ENCODE measurements at places on chromosomes 6 and 20. TPM values are rescaled to one million over a fixed set of nuclear protein-coding genes. Genes with fewer than 3 reads are reported as not detected.
A peak's percentile ranks its signal among the peaks of the same experiment; 100 is the strongest.

Gene CDKN1A
- 1.6 TPM for total RNA-seq

Gene ARHGAP40
- total RNA-seq, result not detected

Gene BEND3
- total RNA-seq, result 4.0 TPM

Gene SLA2
- 33.9 TPM for total RNA-seq

Gene LCA5
- 0.65 TPM for total RNA-seq

Gene TFAP2C
- not detected for total RNA-seq

Gene CCDC170
- total RNA-seq, result 0.56 TPM

Gene TEAD3
- total RNA-seq, result 0.24 TPM

DNA sequence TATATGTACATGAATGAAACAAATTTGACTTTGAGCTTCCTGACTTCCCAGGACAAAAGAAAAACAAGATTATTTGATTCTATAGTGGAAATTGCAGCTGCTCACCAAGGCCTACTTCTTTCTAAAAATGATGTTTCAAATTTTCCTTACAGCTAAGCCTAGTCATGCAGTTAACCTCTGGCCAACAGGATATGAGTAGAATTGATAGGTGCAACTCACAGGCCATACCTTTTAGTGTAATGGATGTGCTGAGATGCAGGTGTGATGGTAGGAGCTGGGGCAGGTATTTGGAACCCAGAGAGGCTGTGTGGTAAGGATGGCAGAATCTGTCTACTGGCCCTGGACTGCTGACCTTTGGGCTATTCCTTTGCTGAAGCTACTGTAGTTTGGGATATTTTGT, 230.9 kb upstream of the PREP start:
- H3K27ac ChIP-seq, result no peak overlapping the region
- no peaks in the 10 kb centered on the region for H3K36me3 ChIP-seq
- no peaks in the 10 kb centered on the region for H3K27me3 ChIP-seq
- no peak overlapping the region for H3K4me3 ChIP-seq
- H3K4me1 ChIP-seq, result no peaks in the 10 kb centered on the region
- no peak for DNase-seq

- H3K27ac ChIP-seq, result peak overlapping the region; percentile 87
- peak overlapping the region; percentile 75 for H3K4me3 ChIP-seq
- H3K4me1 ChIP-seq, result peaks cover 3% of the 10 kb centered on the region
These were observed 5.9 kb downstream of the TP53INP2 start for GRCh38 chr20:34709831-34710567.

DNA sequence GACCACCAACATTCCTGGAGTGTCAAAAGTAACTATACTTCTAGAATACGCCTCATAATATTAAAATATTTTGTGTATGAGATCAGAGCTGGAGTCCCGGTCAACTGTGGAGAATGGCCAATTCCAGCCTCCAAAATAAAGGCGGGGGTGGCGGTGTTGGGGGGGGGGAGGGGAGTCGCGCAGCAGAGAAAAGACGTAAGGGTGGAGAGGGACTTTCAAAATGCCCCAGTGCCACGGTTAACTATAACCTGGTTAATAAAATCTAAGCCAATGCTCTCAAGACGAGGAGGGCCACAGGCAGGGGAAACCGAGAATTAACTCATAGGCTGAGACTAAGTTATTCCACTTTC, 1.3 kb downstream of the NUP153 start:
- peak overlapping the region; percentile 100 for H3K27ac ChIP-seq
- no peaks in the 10 kb centered on the region for H3K27me3 ChIP-seq
- peak overlapping the region; percentile 94 for H3K4me3 ChIP-seq
- peaks cover 30% of the 10 kb centered on the region for H3K4me1 ChIP-seq
- H3K36me3 ChIP-seq, result peaks cover 7% of the 10 kb centered on the region

DNA sequence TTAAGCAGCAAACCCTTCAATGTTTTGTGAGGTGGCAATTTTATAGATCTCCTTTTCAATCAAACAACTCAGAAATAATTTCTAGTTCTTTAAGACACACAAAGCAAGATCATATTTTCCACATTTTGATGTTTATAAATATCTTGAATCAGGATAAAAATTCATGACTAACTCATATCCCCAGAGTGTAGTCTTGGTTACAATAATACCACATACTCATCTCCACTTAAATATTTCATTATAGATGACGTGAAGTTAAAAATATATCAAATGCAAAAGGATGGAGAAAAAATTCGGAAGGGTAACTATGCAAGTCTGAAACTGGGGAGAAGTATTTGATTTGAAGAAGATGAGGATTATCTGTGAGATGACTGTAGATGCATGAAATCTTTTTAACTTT, 59.8 kb upstream of the HIVEP1 start:
- no peak overlapping the region for H3K27ac ChIP-seq
- H3K27me3 ChIP-seq, result no peaks in the 10 kb centered on the region
- H3K4me3 ChIP-seq, result no peak overlapping the region
- no peak for DNase-seq

GRCh38 chr6:11366183-11366933, 133.9 kb upstream of the NEDD9 start:
- H3K4me3 ChIP-seq, result no peak overlapping the region
- H3K27ac ChIP-seq, result no peak overlapping the region
- peaks cover 10% of the 10 kb centered on the region for H3K36me3 ChIP-seq
- DNase-seq, result peak; percentile 46
- no peaks in the 10 kb centered on the region for H3K27me3 ChIP-seq
- H3K4me1 ChIP-seq, result no peaks in the 10 kb centered on the region

- no peaks in the 10 kb centered on the region for H3K36me3 ChIP-seq
- H3K27ac ChIP-seq, result no peak overlapping the region
- DNase-seq, result no peak
- H3K4me1 ChIP-seq, result no peaks in the 10 kb centered on the region
- H3K4me3 ChIP-seq, result no peak overlapping the region
- no peaks in the 10 kb centered on the region for H3K27me3 ChIP-seq
These were observed 10.2 kb downstream of the TRIM10 start for GRCh38 chr6:30150671-30151395.

GRCh38 chr6:139627091-139627490, 252.6 kb upstream of the CITED2 start:
- no peak for DNase-seq
- no peaks in the 10 kb centered on the region for H3K36me3 ChIP-seq
- H3K27me3 ChIP-seq, result no peaks in the 10 kb centered on the region
- H3K27ac ChIP-seq, result no peak overlapping the region
- H3K4me3 ChIP-seq, result no peak overlapping the region

GRCh38 chr6:28658475-28659249, 133.0 kb downstream of the GPX5 start:
- peaks cover 6% of the 10 kb centered on the region for H3K4me1 ChIP-seq
- peak overlapping the region; percentile 45 for H3K4me3 ChIP-seq
- DNase-seq, result no peak

GRCh38 chr20:46962452-46963195, 68.0 kb downstream of the EYA2 start:
- no peaks in the 10 kb centered on the region for H3K4me1 ChIP-seq
- H3K4me3 ChIP-seq, result no peak overlapping the region
- no peaks in the 10 kb centered on the region for H3K36me3 ChIP-seq
- DNase-seq, result no peak
- no peak overlapping the region for H3K27ac ChIP-seq
- no peaks in the 10 kb centered on the region for H3K27me3 ChIP-seq

GRCh38 chr20:34302312-34302722, 838 bp downstream of the AHCY start:
- H3K36me3 ChIP-seq, result no peaks in the 10 kb centered on the region
- H3K27me3 ChIP-seq, result no peaks in the 10 kb centered on the region
- peak overlapping the region; percentile 87 for H3K27ac ChIP-seq
- peaks cover 6% of the 10 kb centered on the region for H3K4me1 ChIP-seq
- no peak for DNase-seq

DNA sequence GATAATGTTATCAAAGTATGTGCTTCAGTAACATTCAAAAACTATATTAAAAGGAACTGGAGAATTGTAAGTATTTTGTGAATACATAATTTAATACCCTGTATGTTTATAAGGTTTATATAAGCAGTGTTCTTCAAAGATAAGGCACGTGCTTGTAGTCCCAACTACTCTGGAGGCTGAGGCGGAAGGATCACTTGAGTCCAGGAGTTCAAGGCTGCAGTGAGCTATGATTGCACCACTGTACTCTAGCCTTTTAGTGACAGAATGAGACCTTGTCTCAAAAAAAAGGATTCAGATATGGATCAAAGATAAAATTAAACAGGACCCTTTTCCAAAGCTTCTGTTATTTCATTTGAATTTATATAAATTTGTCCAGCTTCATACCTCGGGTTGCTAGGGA, 17.2 kb downstream of the CSE1L start:
- H3K4me1 ChIP-seq, result no peaks in the 10 kb centered on the region
- H3K4me3 ChIP-seq, result no peak overlapping the region
- no peaks in the 10 kb centered on the region for H3K27me3 ChIP-seq
- no peak overlapping the region for H3K27ac ChIP-seq
